ENCODE measurements at places on chromosomes 1 and 21.

- peak; percentile 1 for DNase-seq
These were observed 34.5 kb downstream of the OR10R2 start for GRCh38 chr1:158506369-158506987.

DNA sequence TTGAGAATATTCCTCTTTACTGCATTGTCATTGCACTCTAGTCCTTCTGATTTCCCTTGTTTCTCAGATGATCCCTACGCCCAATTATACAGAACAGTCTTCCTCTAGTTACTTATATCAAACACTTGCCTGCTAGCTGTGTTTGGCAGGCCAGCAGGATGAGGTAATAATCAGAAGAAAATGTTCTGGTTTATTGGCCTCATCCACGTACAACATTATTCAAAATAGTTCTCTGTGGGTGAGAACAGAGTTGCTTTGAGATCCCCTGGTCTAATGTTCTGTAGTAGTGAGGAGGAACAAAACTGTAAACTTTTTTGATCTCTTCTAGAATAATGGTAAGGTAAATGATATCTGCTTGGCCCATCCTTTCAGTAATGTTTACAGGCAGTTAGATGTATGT is 22.3 kb upstream of the C1orf105 start:
- no peak for DNase-seq

GRCh38 chr1:63674238-63674864 is 81.1 kb downstream of the PGM1 start:
- no peak for DNase-seq

GRCh38 chr1:925561-926421 is 2.1 kb downstream of the SAMD11 start:
- DNase-seq: no peak

DNA sequence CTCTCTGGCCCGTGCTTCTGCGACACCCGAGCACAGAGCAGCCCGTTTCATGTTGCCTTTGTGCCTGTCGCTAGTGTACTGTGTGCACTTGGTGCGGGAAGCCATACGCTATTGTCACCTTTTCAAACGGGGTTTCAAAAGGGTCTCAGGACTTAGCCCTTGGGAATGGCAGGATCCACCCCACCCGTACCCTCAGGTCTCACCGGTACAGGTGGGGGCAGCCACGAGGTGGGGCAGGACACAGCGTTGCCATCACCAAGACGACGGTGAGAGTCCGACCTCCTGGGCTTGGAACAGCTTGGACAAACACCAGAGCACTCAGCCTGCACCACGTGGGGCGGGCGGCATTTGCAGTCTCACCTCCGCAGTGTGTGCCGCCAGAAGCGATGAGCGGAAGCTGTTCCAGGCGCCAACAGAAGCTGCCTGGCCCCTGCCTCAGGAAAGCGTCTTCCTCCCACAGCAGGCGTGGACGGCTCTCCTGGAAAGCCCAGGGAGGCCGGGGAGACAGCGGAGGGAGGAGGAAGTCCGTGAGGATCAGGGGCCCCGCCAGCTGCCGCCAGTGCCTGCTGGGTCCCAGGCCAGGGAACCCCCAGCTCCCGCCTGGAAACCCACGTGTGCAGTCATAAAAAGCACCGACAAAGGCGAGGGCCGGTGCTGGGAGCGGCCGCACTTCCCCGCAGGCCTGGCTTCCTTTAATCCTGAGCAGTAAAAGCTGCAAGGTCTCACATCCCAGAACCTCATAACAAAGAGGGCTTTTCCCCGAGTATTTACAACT is 131.3 kb upstream of the ARHGEF16 start:
- no peak for DNase-seq

DNA sequence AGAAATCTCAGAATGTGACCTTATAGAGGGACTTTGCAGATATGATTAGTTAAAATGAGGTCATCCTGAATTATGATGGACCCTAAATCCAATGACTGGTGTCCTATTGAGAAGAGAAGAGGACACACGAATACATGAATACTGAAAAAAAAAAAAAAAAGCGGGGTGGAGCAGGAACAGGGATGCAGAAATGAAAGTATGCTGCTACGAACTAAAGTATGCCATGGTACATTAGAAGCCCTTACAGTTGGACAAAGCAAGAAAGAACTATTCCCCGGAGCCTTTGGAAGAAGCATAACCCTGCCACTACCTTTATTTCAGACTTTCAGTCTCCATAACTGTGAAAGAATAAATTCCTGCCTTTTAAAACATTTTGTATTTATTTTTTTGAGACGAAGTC is 557.9 kb upstream of the NCAM2 start:
- DNase-seq: no peak

GRCh38 chr21:31732597-31733550 is 956 bp upstream of the SCAF4 start:
- no peak for DNase-seq

GRCh38 chr1:172832006-172832725 is 173.3 kb downstream of the FASLG start:
- DNase-seq: no peak

GRCh38 chr21:36260030-36260787 is 59.8 kb upstream of the MORC3 start:
- no peak for DNase-seq

DNA sequence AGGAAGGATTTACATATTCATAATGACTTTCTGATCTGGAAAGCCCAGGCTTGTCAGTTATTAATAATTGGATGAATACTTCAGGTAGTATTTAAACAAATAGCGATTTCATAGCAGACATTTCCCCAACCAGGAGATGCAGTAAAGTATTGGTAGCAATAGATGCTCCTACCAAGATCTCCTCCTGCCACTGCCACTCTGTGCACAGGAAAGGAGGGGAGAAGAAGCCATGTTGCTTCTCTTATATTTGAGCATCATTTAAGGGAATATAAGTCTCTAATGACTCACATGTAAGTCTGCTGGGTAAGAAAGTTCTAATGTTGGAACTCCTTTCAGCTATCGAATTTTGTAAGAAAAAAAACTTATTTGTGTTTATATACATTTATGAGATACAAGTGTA is 420 bp upstream of the IFI16 start:
- no peak for DNase-seq

DNA sequence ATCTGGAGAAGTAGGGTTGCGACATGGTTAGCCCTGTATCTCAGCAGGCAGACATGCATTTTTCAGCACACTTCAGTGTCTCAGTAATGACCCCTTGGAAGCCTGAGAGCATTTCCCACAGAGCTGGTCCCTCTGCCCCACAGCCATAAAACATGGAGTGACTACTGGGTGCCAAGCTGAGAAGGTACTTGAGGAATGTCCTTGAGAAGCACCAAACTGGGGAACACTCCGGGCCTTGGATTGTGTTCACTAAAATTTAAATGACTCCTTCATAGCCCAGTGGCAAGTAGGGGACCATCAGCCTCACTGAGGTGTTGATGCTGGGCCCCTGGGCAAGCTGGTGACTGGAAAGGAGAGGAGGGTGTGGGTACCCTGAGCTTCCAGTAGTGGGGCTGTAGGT is 54.7 kb downstream of the KCNJ6 start:
- no peak for DNase-seq

DNA sequence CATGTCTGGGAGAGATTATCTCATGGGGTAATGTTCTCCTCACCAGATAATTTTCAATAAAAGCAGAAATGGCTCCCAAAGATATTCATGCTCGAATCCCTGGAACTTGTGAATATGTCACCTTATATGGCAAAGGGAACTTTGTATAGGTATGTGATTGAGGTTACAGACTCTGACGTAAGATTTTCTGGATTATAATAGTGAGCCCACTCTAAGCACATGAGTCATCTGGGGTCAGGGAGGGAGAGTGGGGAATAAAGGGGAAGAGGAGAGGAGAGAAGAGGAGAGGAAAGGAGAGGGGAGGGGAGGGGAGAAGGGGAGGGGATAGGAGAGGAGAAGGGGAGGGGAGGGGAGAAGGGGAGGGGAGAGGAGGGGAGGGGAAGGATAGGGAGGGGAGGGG is 1193.9 kb downstream of the PLA2G4A start:
- DNase-seq: no peak

DNA sequence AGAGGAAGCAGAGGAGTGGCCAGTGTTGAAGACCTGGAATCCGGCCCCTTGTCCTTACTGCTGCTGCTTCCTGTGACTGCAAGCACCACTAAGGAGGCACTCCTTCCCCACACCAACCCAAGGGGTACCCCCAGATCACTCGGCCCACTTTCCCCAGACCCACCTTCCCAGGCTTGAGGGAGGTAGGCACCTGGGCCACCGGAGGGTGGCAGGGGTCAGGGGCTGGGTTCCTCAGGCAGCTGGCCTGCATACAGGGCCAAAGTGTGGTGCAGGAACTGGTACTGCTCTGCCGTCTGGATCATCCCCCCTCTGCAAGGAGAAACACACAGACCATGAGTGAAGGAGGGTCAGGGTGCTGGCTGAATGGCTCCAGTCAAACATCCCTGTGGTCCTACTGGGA is 3.9 kb upstream of the ARL8A start:
- DNase-seq: no peak

DNA sequence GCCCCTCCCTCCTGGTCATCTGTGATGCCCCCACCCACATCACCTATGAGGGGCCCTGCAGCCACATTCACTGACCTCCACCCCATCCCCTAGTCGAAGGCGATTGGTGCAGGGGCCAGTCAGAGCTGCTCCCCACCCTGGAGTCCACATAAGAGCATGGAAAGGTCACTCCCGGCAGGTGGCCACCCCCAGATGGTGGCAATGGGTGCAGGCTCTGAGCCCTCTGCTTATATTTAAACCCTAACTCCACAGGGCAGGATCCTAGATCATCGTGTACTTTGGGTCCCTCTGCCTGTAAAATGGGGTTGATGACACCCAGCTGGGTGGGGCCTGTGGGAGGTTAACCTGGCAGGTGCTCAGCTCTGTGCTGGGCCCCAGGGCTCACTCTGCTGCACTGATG is 186.8 kb upstream of the C1orf174 start:
- DNase-seq: no peak

DNA sequence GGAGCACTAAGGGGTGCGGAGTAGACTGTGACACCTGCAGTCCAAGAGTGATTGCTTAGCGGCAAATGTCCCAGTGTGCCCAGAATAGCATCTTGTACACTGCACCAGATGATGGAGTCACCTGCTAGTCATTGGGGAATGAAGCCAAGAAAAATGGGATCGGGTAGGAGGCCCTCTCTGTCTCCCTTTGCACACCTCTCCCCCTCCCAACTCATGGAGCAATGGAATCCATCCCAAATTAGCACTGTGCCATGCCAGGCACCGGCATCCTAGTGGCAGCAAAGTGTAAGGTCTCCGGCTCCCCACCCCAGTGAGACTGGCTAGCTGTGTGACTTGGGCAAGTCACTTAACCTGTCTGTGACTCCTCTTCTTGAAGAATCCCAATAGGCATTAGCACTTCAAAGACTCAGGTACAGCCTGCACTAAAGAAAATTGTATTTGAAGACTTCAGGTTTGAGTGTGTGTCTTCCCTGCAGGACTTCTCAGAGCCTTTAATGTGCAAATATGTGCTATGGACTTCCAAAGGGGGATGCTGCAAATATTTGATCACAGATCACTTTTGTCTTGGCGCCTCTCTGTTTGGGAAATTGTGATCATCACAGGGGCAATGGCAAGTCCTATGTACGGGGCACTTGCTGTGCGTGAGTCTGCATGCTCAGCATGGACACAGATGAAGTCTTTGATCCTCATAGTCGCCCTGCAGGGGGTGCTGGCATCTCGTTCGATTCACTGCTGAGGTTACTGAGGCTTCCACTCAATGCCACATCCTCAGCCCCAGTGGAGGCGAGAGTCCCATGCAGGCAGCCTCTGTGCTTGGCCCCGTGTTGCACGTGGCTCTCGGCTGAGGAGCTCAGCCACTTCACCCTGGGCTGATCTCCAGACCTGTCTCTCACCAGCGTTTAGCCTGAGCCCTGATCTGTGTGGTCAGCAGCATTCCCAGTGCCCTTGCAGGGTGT is 272.9 kb upstream of the C1orf174 start:
- no peak for DNase-seq

GRCh38 chr1:205429762-205430695 is 8.2 kb upstream of the LEMD1 start:
- no peak for DNase-seq

GRCh38 chr1:7109901-7110300 is 324.6 kb downstream of the CAMTA1 start:
- no peak for DNase-seq

- DNase-seq: no peak
These were observed 70.1 kb upstream of the EFHD2 start for GRCh38 chr1:15339570-15339969.

GRCh38 chr1:230170622-230171021 is 103.6 kb downstream of the GALNT2 start:
- no peak for DNase-seq

- peak; percentile 50 for DNase-seq
These were observed 675 bp downstream of the IFNAR1 start for GRCh38 chr21:33325222-33326067.

GRCh38 chr1:16391411-16391810 is 24.4 kb downstream of the SZRD1 start:
- DNase-seq: peak; percentile 9

GRCh38 chr1:36458910-36459309 is 5.3 kb downstream of the MRPS15 start:
- peak; percentile 36 for DNase-seq

GRCh38 chr1:210428696-210429095 is 100.0 kb downstream of the HHAT start:
- no peak for DNase-seq

DNA sequence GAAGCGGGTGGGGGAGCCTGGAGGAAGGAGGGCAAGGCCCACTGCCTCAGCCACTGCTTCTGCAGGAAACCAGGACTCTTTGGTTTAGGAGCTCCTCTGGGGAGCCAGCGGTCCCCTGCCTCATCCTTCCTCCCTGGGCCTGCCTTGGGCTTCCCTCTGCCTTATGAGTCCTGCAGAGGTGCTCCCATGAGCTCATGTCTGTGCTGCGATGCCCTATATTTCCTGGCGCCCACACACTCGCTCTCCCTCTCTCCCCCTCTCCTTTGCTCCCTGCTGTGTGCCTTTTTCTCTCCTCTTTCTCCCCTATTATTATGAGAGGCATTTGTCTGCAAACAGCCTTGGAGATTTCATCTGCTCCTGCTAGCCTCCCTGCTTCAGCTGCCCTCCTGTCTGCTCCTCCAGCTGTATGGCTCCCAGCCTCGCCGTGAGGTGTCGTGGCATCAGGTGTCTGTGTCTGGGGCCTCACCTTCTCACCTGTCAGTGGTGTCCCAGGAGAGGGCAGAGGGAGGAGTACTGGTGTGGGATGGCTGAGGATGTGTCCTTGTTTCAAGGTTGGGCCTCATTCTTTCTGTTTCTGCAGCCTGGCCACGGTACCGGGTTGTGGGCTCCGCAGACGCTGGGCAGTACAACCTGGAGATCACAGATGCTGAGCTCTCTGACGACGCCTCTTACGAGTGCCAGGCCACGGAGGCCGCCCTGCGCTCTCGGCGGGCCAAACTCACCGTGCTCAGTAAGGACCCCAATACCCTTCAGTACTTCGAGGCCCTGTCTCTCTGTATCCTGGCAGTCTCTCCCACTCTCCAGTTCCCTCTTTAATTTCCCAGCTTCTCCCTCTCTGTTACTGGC is 84.2 kb downstream of the KIRREL1 start:
- DNase-seq: no peak

DNA sequence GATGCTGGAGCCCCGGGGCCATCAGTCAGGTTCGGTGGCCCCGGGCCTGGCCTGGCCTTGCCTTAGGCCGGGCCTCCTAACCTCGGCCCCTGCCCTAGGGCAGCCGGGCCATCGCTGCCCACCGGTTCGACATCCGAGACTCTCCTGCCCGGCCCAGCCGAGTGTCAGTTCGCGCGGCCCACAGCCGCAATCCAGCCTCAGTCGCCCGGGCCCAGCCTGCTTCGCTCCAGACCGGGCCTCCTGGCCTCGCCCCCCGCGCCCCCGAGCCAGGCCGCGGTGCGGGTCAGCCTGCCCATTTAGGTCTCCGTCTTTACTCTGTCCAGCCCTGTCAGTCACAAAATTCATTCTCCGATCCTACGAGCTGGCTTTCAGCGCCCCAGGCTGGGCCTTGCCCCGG is 777 bp downstream of the LRRC41 start:
- peak; percentile 4 for DNase-seq
